Activated T-cell treated with anti-CD3 and anti-CD28 coated beads for 1 hour (primary cell): ENCODE measurements at places on chromosomes 13 and 19.

GRCh38 chr19:498977-499623, 2.8 kb downstream of the MADCAM1 start:
- no peak for DNase-seq

- DNase-seq = no peak
Measured at GRCh38 chr13:41606646-41607045, 149.3 kb downstream of the RGCC start.

DNA sequence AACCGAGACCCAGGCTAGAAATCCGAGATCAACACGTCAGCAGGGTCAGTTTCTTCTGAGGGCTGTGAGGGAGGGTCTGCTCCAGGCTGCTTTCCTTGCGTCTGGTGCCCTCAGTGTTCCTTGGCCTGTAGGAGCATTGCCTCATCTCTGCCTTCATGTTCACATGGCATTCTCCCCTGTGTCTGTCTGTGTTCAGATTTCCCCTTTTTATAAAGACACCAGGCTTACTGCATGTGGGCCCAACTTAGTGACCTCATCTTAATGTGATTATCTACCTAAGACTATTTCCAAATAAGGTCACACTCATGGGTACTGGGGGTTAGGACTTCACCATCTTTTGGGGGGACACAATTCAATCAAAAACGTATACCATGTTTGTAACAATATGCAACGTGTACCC, 57.2 kb upstream of the C1QTNF9 start:
- DNase-seq = no peak

GRCh38 chr13:97246596-97247158, 24.5 kb downstream of the MBNL2 start:
- DNase-seq = no peak

DNA sequence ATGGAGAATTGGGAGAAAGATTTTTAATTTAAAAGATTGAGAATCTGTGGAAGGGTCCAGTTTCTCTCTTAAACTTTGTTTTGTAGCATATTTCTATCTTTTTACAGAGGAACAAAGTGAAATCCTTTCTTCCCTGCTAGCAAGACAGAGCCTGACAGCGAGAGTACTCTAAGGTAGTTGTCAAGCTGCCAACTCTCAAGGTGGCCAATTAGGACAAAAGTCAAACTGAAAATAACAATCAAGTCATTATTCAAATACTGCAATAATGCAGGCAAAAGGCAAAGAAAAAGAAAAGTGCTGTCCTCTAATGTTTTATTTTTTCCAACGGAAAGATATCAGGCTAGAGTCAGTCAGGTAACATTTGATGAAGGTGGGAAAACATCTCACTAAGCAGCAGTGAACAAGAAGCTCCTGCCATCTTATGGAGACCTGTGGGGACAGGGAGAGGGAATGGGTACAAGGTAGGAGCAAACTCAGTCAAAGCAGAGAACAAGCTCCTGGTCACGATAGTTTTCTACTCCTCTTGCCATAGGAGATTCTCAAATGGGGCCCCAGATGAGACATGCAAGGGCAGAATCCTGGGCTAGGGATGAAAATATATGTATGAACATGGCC, 801.9 kb upstream of the SLITRK1 start:
- DNase-seq = no peak

- no peak for DNase-seq
Measured at GRCh38 chr19:40594255-40594654, 6.9 kb upstream of the LTBP4 start.

DNA sequence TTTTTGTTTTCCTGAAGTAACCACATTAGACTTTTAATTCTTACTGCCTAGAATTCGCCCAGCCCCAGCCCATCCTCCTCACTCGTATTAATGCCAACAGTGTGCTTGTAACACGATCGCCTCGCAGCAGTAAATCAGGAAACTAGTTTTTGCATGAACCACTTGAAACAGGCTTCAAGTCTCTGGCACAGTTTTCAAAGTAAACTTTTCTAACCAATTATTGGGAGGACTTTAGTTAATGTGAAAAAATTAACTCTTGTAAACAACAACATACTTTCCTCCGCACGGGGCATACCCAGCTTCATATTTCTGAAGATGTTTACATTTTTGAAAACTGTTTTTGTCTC, 39.2 kb downstream of the TNFRSF19 start:
- DNase-seq = no peak

- DNase-seq = no peak
Measured at GRCh38 chr19:5112681-5113575, 144.0 kb downstream of the KDM4B start.

DNA sequence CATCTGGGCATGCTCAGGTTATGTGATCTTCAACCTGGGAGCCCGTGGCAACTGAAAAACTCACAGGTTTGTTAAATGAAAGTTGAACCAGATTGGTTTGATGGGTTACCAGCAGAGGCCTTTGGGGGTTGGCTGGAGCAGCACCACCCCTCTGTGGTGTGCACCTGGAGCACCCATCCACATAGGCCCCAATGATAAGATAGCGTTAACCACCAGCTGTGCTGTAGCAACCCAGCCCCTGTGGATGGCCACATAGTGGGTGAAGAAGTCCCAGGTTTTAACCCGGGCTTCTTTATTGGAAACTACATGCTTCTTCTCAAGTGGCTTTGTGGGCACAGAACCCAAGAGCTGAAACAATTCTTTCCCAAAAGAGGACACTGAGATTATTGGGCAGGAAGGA, 22.6 kb upstream of the MTIF3 start:
- DNase-seq = no peak

- no peak for DNase-seq
Measured at GRCh38 chr19:11019824-11020223, 59.0 kb downstream of the SMARCA4 start.

DNA sequence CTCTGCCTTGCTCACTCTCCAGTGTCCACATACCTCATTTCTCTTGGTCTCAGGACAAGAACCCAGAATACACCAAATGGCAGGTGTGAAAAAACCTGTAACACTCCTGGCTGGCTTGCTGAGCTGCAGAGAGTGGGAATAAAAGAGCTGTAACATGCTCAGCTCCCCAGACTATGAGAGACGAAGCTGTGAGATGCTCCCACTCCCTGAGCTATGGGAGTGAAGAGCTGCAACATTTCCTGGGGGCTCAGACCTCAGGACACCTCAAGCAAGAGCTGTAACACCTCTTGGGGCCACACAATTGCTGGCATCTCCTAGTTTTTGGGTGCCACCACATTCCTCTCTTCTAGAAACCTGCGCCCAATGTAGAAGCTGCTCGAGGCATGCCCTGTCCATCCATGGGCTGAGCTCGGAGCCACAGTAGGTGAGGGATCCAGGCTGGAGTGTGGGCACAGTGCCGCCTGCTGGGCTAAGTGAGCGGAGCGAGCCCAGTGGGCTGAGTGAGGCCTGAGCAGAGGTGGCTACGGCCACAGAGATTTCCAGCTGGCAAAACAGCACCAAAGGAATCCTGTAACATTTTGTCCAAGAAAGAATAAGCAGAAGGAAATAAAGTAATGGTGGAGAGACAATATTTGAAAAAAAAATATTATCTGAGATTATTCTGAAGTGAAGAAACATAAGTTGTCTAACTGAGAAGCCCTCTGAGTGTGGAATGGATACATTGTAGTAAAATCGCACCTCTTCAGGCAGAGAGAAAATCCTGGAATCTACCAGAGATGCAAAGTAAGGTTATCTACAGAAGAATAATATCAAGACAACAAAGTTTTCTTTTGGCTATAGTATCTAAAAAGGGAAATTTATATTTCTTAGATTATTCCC, 186.2 kb upstream of the PCDH9 start:
- no peak for DNase-seq

DNA sequence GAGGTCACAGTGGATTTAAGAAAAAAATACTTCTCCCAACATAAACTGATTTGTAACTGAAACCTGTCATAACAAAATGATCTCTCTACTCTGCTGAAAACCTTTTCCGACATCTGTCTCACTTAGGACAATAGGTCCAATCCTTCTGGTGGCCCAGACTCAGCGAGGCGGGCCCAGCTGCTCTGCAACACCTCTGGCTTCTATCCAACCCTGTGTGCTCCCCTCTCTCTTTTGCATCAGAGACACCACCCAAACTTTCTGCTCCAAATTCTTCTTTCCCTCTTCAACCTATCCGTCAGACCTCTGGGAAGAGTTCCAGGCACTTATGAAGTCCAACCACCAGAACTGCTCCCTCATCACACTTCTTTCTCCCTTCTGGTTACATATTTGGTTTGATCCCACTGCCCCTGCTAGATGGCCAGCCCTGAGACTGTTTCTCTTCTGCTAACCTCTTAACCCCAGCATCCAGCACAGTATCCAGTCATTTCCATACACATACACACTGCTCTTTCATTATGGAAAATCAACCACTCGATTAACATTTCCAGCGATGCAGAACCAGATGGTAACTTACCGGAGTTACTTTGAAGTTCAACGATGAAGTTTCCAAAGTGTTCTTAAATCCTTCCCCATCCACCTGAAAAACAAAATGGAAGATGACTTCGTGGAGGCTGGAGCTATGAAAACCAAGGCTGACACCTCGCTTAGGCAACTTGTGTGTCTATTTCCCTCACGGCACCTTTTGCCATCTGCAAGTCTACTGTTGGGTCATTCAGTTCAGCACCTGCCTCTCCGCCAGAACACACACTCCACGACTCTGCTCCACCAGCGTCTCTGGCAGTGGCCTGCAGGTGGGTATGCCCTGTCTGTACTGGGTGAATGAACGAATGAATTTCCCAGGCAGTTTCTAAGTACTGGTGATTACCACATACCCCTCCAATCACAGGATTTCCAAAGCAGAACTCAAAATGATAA, 9.4 kb downstream of the SAFB2 start:
- DNase-seq = no peak

GRCh38 chr13:33537676-33538075, 252.1 kb upstream of the STARD13 start:
- no peak for DNase-seq

DNA sequence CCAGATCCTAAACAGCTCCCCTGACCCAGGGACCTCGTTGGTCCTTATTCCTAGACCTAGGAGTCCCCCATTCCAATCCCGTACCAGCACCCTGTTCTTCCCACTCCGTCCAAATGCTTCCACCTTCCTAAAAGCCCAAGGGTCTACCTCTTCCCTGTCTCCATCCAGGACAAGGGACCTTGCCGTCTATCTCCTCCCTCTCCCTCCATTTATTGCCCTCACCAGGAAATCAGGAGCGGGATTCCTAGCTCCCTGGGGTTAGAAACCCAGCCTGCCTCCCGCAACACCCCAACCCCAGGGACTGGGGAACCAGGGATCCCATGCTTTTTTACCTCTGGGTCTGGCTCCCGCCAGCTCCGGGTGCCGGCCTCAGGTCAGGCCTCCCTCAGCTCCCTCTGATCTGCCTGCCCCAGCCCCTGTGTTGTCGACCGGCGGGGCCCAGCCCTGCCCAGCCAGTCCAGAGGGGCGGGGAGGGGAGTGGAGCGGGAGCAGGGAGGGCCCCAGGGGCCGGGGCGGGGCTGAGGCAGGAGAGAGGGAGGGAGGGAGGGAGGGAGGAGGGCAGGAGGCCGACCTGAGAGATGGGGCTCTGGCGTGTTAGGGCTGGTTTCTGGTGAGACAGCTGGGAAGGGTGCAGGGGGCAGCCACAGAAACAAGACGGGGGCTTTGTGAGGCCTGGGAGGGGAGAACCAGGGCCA, at the start of gene B3GNT8:
Gene B3GNT8, minus strand, starts transcription at position 423 of the 695 bp plus-strand sequence. CDS start 596 bp downstream, outside the sequence.
- peak; percentile 23 for DNase-seq

DNA sequence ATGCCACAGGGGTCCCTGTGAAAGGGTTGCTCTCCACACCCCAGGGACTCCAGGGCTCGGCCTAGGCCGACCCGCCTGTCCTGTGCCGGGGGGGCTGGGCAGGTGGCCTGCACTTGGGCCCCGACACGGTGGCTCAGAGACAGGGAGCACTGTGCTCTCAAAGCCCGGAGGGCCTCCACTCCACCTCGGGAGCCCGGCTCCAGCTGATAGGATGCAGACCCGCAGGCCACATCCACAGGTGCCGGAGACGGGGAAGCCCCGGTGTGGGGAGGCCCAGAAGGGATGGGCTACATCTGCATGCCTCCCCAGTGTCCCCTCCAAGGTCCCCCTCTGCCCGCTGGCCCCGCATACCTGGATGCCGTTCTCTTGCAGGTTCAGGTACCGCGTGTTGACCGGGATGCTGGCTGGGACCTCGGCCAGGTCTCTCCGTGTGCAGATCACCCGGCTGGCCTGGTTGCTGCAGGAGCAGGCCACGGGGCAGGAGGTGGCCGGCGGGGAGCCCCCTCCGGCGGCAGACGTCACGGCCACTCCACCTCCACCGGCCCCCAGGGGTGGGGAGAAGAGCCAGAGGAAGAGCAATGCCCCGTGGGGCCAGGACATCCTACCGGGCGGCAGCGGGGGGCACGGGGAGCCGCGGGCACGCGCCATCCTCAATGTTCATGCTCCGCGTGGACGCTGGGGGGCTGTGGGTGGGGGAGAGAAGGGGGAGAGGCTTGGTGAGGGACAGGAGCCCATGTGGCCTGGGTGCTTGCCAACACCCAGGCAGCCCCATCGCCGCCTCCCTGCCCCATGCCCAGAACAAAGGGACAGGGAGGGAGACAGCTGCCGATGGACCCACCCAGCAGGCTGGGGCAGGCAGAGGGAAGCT, 19.8 kb downstream of the LRRC4B start:
- no peak for DNase-seq

DNA sequence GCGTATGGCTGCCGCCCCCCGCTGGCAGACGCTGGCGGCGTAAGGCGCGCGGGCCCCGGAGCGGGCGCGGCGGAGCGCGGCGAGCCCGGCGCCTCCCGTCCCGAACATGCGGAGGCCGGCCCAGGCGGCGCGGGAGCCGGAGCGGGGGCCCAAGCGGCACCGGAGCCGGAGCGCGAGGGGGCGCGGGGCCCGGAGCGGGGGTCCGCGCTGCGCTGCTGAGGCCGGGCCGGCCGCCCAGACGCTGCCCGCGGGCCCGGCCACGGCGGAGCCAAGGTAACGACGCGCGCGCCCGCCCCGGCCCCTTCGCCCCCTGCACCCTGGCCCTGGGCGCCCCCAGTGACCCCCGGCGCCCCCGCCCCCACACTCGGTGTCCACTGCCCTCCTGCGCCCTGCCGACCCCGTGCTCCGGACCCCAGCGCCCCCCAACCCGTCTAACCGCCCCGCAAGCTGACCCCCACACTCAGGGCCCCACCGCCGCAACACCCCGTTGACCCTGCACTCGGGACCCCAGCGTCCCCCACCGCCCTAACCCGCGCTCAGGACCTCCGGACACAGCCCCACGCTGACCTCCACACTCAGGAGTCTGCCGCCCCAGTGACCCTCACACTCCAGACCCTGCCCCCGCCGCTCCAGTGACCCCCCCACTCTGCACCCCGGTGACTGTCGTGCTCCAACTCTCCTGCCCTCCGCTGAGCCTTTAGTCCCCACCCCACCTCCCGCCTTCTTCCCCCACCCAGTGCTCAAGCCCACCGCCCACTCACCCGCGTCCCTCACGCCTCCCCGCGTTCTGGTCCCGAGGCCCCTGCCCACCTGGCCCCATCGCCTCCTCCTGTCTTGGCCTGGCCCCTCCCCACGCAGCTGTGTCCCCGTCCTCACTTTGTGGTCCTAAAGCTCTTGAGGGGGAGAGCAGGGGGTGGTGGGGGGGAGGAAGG, at the start of gene CSNK1G2:
Gene CSNK1G2, plus strand, starts transcription at position 27 of the 932 bp plus-strand sequence. CDS start 28,601 bp downstream, outside the sequence.
- peak; percentile 26 for DNase-seq

- DNase-seq = no peak
Measured at GRCh38 chr13:59635589-59635988, 528.1 kb downstream of the DIAPH3 start.

GRCh38 chr13:30142486-30143211, 164.7 kb downstream of the KATNAL1 start:
- DNase-seq = no peak
